Motor neuron (in vitro differentiated cells): ENCODE measurements at places on chromosomes 4 and X. TPM values are rescaled to one million over a fixed set of nuclear protein-coding genes. Genes with fewer than 3 reads are reported as not detected.
A peak's percentile ranks its signal among the peaks of the same experiment; 100 is the strongest.

DNA sequence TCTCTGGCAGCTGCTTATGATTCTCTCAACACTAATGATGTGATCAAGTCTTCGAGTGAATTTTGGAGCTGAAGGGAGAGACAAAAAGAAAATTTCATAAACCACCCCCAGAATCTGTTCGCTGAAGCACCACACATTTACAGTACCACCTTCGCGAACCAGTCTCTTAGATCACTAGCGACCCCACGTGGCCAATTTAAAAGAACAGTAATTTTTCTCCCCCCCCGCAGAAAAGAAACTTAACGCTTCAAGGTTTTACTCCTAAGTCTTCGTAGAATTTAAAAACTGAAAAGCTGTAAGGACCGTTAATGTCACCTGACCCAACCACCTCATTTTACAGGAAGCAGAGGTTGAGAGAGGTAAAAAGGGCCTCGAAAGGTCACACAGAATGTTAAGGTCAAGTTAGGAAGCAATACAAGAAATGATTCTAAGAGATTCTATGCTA is 187.5 kb downstream of the QDPR start:
- ATAC-seq = peak; percentile 74

GRCh38 chr4:73901031-73901430 is 31.8 kb downstream of the CXCL1 start:
- ATAC-seq = no peak

- no peak for ATAC-seq
These were observed 53.2 kb upstream of the RBMX start for GRCh38 chrX:136933611-136934145.

DNA sequence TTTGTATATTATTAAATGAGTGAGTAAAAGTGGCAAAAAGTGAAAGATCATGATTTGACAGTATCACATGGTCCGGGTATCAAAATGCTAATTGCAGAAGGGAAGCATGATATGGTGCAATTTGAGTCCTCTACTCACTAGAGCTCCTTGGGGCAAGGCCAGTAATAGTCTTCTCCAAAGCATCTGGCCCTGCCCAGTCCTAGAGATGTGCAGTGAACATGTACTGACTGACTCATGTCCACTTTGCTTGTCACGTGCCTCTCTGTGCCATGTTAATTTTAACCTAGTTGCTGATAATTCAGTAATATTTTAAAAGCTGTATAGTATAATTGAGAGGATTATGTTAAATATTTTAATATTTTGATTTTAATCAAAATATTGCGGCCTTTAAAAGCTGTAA is 54.6 kb upstream of the TENM3 start:
- no peak for ATAC-seq

DNA sequence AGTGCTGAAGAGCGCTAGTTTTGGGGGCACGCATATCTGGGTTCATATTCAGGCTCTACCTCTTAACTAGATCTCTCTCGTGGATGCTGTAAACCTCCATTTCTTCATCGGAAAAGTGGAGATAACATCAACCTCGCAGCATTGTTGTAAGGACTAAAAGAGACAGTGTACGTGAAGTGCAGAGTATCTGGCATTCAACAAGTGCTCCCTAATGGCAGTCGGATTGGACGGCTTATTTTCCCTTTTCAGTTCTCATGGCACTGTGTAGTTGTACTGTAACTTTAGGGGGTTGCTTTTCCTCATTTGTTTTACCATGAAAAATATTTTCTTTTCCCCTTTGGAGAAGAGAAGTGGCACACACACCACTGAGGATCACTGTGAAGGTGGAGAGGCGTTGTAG is 51.4 kb upstream of the ESX1 start:
- ATAC-seq = no peak

- ATAC-seq = no peak
These were observed 145.4 kb downstream of the QDPR start for GRCh38 chr4:17366496-17366895.

- ATAC-seq = no peak
These were observed 9.4 kb downstream of the XG start for GRCh38 chrX:2761246-2761645.

GRCh38 chr4:37054531-37055077 is 189.9 kb upstream of the NWD2 start:
- peak; percentile 64 for ATAC-seq

GRCh38 chr4:162422312-162422711 is 258.5 kb upstream of the FSTL5 start:
- no peak for ATAC-seq

GRCh38 chrX:2917767-2918166 is 11.4 kb downstream of the ARSD start:
- no peak for ATAC-seq

DNA sequence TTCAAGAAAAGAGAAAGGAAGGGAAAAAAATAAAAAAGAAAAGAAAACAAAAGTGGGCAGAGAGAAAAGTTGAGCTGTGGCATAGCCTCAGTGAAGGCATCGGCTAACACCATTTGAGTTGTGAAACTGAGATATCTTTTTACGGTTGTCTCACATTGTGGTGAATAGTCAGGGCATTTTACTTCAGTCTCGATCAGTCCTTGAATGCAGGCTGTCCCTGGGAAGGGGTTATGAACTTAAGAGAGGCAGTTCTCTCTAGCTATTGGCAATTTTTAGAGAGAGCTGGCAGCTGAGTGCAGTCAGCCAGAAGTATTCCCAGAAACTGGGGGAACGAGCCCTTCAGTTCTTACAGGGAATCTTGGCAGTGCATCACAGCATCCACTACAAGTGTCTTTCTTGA is 93.5 kb upstream of the SLC6A14 start:
- ATAC-seq = no peak

GRCh38 chr4:121177246-121178137 is 13.4 kb upstream of the TNIP3 start:
- ATAC-seq = no peak

- ATAC-seq = no peak
These were observed 52.2 kb upstream of the BLTP1 start for GRCh38 chr4:122099896-122100295.

DNA sequence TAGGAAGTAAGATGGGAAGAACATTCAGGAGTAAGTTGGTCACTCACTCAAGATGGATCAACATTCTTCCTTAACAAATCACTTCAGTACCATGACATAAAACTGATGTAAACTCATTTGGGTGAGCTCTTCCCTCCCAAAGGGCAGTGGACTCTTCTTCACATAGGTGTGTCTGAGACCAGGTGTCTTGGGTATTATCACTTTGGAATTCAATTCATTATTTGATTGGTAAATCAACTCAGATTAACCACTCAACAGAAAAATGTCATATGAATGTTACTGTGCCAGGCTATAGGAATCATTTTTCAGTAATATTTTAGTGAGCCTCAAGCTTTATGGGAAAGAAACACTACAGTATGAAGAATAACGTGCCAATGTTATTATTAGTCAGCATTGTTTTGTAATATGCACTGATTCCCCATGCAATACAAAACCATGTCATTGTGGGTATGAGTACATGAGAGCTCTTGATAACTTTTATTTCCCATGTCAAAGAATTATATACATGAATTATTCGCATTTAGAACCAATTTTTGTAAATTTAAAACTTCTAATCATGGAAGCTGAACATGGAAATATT is 58.6 kb upstream of the ETNPPL start:
- no peak for ATAC-seq

The MAGEC2 gene
- 0.10 TPM in 1 of 2 replicates, not detected in the other for total RNA-seq

The SRPX gene
- total RNA-seq = 1.0 and 1.1 TPM in 2 replicates

The GPR50 gene
- total RNA-seq = 0.14 and 0.26 TPM in 2 replicates

The TLR6 gene
- 0.71 and 1.0 TPM in 2 replicates for total RNA-seq

The SCML1 gene
- total RNA-seq = 13.5 and 14.4 TPM in 2 replicates

The OTUD6A gene
- 0.24 TPM in 1 of 2 replicates, not detected in the other for total RNA-seq

The SPANXA2 gene
- not detected in 2 replicates for total RNA-seq

The ASB12 gene
- not detected in 2 replicates for total RNA-seq

The NRK gene
- 0.23 and 0.84 TPM in 2 replicates for total RNA-seq

The MAGEA8 gene
- total RNA-seq = not detected in 2 replicates
